ENCODE measurements at places on chromosomes 12 and 14. TPM values are rescaled to one million over a fixed set of nuclear protein-coding genes. Genes with fewer than 3 reads are reported as not detected.

Gene SYCP3
- total RNA-seq = not detected

Gene SLC38A6
- total RNA-seq = 13.2 TPM

Gene GARIN6
- not detected for total RNA-seq

Gene GTF2A1
- 13.3 TPM for total RNA-seq

Gene MYBPC1
- not detected for total RNA-seq

Gene DPPA3
- not detected for total RNA-seq

Gene KIF21A
- total RNA-seq = 3.8 TPM

Data from mammary microvascular endothelial cell (primary cell).